ENCODE measurements at places on chromosomes 11 and 22.
A peak's percentile ranks its signal among the peaks of the same experiment; 100 is the strongest.

DNA sequence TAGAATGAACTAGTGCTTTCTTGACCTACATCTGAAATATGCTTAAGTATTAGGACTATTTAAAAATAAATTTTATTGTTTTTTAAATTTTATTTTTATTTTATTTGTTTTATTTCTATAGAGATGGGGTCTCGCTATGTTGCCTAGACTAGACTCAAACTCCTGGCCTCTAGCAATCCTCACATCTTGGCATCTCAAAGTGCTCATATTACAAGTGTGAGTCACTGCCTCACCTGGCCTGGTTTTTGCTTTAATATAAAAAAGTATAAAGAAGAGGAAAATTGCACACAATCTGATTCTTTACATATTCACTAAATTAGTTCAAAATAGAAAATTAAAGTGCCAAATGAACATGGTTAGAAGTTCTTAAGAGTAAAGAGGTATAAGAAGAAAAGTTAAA lies 37.5 kb downstream of the HEPHL1 start:
- H3K4me1 ChIP-seq: no peaks in the 10 kb centered on the region
- no peaks in the 10 kb centered on the region for H3K36me3 ChIP-seq
- no peaks in the 10 kb centered on the region for H3K27me3 ChIP-seq
- H3K27ac ChIP-seq: no peak overlapping the region

DNA sequence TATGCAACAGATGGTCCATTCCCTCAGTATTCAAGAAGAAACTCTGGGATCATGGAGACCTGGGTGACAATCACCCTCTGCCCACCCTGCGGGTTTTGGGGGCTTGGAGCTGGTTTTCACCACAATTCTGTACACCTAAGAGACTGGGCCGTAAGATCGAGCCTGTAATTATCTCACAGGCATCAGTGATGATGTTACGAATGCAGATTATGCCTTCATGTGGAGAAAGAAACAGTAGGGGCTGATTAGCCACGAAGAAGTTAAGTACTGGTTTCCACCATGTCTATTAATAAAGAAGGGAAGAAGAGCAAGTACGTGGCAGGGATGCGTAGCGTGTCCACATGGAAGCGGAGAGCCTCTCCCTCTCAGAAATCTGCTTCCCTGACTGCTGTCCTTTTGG lies 5.3 kb upstream of the EFCAB6 start:
- peak; percentile 9 for DNase-seq
- H3K27me3 ChIP-seq: no peaks in the 10 kb centered on the region
- no peak overlapping the region for H3K4me3 ChIP-seq
- H3K27ac ChIP-seq: no peak overlapping the region
- H3K4me1 ChIP-seq: peaks cover 8% of the 10 kb centered on the region

- no peak for DNase-seq
- no peak overlapping the region for H3K27ac ChIP-seq
- peaks cover 6% of the 10 kb centered on the region for H3K4me1 ChIP-seq
These were observed 52.6 kb downstream of the SPECC1L start for GRCh38 chr22:24323233-24323632.

GRCh38 chr11:93017821-93018690 lies 48.6 kb downstream of the MTNR1B start:
- no peaks in the 10 kb centered on the region for H3K4me1 ChIP-seq
- no peak for DNase-seq
- no peaks in the 10 kb centered on the region for H3K27me3 ChIP-seq
- H3K27ac ChIP-seq: no peak overlapping the region
- H3K36me3 ChIP-seq: no peaks in the 10 kb centered on the region

DNA sequence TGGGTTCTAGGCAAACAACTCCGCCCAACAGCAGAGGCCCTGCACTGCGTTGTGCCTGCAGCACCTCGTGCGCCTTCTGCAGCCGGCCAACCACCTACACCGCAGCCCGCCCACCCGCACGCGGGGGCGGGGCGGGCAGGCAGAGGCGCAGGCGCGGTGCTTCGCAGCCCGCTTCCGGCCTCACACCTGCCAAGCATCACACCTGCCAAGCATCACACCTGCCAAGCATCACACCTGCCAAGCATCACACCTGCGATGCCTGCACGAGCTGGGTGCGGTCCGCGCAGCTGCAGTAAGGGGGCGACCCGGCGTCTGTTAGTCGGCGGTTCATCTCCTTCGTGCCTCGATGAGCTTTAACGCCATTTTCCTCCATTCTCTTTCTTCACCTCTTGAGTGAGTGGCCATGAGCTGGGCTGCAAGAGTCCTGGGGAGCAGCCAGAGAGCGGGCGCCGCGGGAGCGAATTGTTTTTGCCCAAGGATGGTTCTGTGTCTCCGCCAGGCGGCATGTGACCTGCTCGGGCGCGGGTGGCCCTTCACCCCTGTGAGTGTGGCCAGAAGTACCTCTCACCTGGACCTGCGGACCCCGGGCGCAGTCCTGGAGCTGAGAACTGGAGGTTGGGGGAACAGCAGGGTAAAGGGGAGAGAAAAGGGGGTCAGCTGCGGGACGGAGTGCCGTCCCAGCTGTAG lies at the start of gene LDHAL6A:
LDHAL6A (plus strand) TSS at position 171 of the 687 bp plus-strand sequence. CDS start 825 bp downstream, outside the sequence.
- H3K36me3 ChIP-seq: no peaks in the 10 kb centered on the region
- no peak within 1 kb of the TSS for H3K27ac ChIP-seq
- no peak within 1 kb of the TSS for H3K4me3 ChIP-seq
- peaks cover 9% of the 10 kb centered on the region for H3K27me3 ChIP-seq

DNA sequence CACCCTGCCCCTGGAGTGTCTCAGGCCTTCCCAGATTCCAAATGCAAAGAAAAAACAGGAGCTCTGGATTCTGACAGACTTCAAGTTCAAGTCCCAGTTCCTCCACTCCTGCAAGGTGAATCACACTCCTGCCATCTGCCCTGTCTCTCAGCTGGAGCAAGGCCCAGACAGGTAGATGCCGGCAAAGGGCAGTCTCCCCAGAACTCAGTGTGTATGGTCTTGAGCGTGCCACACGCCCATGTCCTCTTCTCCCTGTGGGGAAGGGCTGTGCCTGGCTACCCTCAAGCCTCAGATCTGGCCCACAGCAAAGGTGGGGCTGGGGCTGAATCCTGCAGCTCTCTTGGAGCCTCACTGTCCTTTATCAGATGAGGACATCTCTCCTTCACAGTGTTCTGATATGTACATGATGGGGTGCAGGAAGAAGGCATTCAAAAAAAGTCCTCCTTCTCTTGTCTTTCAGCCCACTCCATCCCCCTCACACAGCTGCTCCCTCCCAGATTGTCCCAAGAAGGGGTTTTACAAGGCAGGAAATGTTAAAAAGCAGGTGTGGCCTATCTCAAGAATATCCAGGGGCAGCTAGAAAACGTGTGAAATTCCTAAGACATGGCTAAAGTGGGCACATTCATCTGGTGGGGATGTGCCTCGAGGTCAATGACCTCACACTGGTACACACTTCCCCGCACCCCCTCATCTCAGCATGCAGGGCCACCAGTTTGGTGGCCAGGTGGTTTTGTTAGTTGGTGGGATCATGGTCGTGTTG lies 27.7 kb upstream of the ARFGAP3 start:
- H3K4me1 ChIP-seq: no peaks in the 10 kb centered on the region
- no peak overlapping the region for H3K27ac ChIP-seq
- H3K27me3 ChIP-seq: no peaks in the 10 kb centered on the region
- DNase-seq: no peak
- peaks cover 99% of the 10 kb centered on the region for H3K36me3 ChIP-seq
- no peak overlapping the region for H3K4me3 ChIP-seq

GRCh38 chr11:35214792-35215193 lies 75.8 kb downstream of the CD44 start:
- H3K4me3 ChIP-seq: no peak overlapping the region
- H3K27ac ChIP-seq: no peak overlapping the region
- DNase-seq: no peak
- no peaks in the 10 kb centered on the region for H3K27me3 ChIP-seq
- H3K4me1 ChIP-seq: peaks cover 12% of the 10 kb centered on the region

DNA sequence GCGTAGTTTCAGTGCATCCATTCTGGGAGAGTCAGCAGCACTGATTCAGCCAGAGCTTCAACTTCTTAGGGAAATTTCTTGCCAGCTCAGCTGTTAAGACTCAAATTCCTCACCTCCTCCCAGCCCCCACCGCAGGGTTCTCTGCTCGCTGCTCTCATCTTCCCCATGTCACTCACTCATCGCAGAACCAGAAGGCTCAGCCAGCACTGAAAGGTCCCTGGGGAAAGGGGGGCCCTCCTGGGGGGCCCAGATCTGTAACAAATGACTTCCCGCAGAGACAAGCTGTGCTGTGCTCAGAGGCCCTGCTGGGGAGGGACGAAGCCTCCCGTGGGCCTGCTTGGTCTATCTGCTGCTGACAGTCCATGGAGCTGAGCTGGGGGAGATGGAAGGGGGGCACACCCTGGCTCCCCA lies 220.6 kb downstream of the NTM start:
- no peaks in the 10 kb centered on the region for H3K4me1 ChIP-seq
- no peak overlapping the region for H3K27ac ChIP-seq
- H3K4me3 ChIP-seq: no peak overlapping the region
- H3K27me3 ChIP-seq: no peaks in the 10 kb centered on the region
- H3K36me3 ChIP-seq: no peaks in the 10 kb centered on the region

- H3K27me3 ChIP-seq: no peaks in the 10 kb centered on the region
- peaks cover 16% of the 10 kb centered on the region for H3K4me1 ChIP-seq
- no peaks in the 10 kb centered on the region for H3K36me3 ChIP-seq
- H3K4me3 ChIP-seq: no peak overlapping the region
- DNase-seq: no peak
- peak overlapping the region; percentile 89 for H3K27ac ChIP-seq
These were observed 116.0 kb downstream of the MN1 start for GRCh38 chr22:27685515-27685914.

- H3K4me3 ChIP-seq: no peak overlapping the region
- no peaks in the 10 kb centered on the region for H3K36me3 ChIP-seq
- peak; percentile 50 for DNase-seq
- peaks cover 18% of the 10 kb centered on the region for H3K4me1 ChIP-seq
These were observed 17.5 kb upstream of the CBX7 start for GRCh38 chr22:39169797-39170466.

DNA sequence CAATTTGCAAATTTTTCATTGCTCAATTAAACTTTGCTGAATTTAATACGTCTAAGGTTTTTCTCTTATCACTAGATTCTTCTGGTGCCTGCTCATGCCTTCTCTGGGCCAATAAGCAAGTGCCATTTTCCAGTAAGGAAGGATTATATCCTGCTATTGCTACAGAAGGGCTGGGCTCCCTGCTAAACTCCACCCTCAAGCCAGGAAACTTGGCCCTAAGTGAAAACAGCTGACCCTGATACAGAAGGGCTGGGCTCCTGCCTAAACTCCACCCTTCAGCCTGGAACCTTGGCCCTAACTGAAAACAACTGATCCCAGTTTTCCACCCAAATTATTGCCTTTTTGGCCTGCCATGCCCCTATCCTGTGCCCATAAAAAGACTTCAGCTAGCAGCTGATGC lies 385.3 kb downstream of the DYNC2H1 start:
- no peak overlapping the region for H3K4me3 ChIP-seq
- no peak overlapping the region for H3K27ac ChIP-seq
- H3K36me3 ChIP-seq: no peaks in the 10 kb centered on the region
- no peaks in the 10 kb centered on the region for H3K4me1 ChIP-seq
- DNase-seq: no peak
- no peaks in the 10 kb centered on the region for H3K27me3 ChIP-seq

DNA sequence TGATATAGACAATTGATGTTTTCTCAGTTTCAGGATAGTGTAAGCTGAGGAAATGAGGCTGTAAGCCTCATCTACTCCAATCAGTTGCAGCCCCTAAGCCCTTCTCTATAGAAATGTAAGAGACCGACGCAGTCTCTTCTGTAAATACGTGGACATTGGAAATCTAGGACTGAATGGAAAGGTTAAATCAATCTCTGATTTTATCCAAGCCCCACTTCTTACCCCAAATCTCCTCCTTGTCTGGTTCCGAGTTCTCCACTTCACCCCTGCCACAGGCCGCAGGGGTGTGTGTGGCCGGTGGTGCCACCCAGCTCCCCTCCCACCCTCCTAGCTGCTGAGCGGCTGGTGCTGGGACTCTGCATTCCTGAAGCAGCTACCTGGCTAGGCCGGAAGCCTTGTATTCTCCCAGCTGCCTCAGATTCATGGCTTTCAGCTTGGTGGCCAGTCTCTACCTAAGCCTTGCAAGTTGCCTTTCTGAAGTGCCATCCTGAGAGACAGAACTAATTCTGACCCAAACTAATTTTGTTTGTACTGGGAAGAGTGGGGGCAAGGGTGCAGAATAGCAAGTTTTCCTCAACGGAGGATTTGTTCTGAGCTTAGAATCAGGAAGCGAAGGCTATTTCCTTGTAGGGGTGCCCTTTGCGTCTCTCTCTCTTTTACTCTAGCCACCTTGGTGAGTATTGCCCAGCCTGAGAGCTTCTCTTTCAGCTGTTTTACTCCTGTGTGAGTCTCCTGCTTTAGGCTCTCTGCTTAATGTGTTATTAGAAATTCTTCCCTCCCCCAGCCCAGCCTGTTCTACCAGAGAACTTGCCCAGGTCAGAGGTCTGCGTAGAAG lies 749 bp downstream of the VWA5A start:
- DNase-seq: no peak
- no peaks in the 10 kb centered on the region for H3K27me3 ChIP-seq
- H3K4me3 ChIP-seq: peak overlapping the region; percentile 67
- H3K4me1 ChIP-seq: peaks cover 24% of the 10 kb centered on the region

- H3K4me3 ChIP-seq: no peak overlapping the region
- no peaks in the 10 kb centered on the region for H3K27me3 ChIP-seq
- H3K4me1 ChIP-seq: no peaks in the 10 kb centered on the region
- peaks cover 9% of the 10 kb centered on the region for H3K36me3 ChIP-seq
- H3K27ac ChIP-seq: no peak overlapping the region
- DNase-seq: no peak
These were observed 1.9 kb downstream of the TIRAP start for GRCh38 chr11:126284829-126285228.

GRCh38 chr22:35329114-35329847 lies 29.6 kb downstream of the TOM1 start:
- no peak overlapping the region for H3K4me3 ChIP-seq
- H3K27ac ChIP-seq: no peak overlapping the region
- H3K27me3 ChIP-seq: no peaks in the 10 kb centered on the region
- H3K36me3 ChIP-seq: peaks cover 87% of the 10 kb centered on the region
- no peaks in the 10 kb centered on the region for H3K4me1 ChIP-seq

GRCh38 chr11:68727783-68728182 lies 23.5 kb downstream of the TESMIN start:
- no peaks in the 10 kb centered on the region for H3K4me1 ChIP-seq
- H3K27ac ChIP-seq: no peak overlapping the region
- H3K27me3 ChIP-seq: no peaks in the 10 kb centered on the region
- no peak overlapping the region for H3K4me3 ChIP-seq
- DNase-seq: no peak

DNA sequence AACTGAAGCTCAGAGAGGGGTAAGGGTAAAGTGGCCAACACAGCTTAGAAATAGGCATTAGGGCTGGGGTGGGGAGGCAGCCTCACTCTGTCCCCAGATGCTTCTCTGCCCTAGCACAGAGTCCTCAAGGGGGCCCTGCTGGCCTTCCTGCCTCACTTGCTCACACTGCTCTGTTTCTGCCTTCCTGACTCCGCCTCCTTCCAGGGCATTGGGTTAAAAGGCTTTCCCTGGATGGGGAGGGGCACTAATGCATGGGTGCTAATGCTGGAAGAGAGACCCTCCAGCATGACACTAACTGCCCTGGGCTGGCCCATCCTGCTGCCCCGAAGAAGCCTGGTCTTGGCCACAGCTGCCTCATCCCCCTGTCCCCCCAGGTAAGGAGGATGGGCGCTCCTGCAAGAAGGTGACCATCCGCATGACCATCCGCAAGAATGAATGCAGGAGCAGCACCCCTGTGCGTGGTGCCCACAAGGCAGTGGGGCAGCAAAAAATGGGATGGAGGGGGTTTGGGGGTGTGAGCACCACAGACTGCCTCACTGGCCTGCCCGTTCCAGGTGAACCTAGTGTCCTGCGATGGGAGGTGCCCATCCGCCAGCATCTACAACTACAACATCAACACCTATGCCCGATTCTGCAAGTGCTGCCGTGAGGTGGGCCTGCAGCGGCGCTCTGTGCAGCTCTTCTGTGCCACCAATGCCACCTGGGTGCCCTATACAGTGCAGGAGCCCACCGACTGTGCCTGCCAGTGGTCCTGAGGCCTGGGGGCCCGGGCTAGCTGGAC lies 74.0 kb upstream of the MYOD1 start:
- H3K4me1 ChIP-seq: no peaks in the 10 kb centered on the region
- no peaks in the 10 kb centered on the region for H3K36me3 ChIP-seq
- no peak for DNase-seq
- H3K27me3 ChIP-seq: no peaks in the 10 kb centered on the region
